ENCODE measurements at places on chromosomes 1 and 21.
A peak's percentile ranks its signal among the peaks of the same experiment; 100 is the strongest.

DNA sequence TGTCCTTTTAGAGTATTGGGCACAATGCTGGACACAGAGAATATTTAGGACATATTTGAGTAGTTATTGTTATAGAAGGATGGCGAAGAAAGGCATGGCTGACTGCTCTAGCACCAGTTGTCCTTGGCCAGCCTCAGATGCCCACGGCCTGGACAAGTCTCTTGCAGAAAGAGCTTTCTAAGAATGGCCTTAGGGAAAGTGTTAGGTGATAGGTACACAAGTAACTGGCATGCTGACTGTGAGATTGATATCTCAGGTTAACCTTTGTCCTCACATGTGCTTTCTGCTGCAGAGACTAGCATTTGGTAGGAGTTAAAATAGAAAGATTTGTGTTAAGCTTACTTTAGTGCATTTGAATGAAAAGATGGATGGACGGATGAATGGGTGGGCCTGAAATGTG, 10.1 kb downstream of the SFT2D2 start:
- DNase-seq = no peak

DNA sequence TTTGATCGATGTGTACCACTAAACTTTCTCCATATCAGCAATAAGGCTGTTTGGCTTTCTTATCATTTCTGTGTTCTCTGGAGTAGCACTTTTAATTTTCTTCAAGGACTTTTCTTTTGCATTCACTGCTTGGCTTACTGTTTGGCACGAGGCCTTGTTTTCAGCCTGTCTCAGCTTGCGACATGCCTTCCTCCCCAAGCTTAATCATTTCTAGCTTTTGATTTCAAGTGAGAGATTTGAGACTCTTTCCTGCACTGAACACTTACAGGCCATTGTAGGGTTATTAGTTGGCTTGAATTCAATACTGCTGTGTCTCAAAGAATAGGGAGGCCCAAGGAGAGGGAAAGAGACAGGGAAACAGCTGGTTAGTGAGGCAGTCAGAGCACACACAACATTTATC, 120.6 kb upstream of the KCND3 start:
- DNase-seq = no peak

- DNase-seq = no peak
These were observed 584.2 kb downstream of the NEGR1 start for GRCh38 chr1:71698186-71698585.

GRCh38 chr1:184225283-184226099, 161.3 kb upstream of the C1orf21 start:
- no peak for DNase-seq

- DNase-seq = no peak
These were observed 309.5 kb downstream of the PCP4 start for GRCh38 chr21:40176724-40177123.

DNA sequence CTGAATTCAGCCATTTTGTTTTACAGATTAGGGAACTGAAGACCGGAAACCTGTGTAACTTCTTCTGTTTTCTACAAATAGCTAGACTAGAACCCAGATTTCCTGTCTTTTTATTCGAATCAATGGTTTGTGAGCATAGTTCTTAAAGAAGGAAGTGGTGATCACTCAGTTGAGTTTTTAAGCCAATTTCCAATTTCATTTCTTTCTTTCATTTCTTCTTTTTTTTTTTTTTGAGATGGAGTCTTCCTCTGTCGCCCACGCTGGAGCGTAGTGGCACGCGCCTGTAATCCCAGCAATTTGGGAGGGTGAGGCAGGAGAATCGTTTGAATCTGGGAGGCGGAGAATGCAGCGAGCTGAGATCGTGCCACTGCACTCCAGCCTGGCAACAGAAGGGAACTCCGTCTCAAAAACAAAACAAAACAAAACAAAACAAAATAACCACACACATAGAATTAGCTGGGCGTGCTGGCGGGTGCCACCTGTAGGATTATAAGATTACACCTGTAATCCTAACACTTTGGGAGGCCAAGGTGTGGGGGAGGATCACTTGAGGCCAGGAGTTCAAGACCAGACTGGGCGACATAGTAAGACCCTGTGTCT, 3.0 kb upstream of the MDM4 start:
- no peak for DNase-seq

- no peak for DNase-seq
These were observed 24.8 kb upstream of the ALDH4A1 start for GRCh38 chr1:18927082-18927653.

GRCh38 chr1:77536813-77537212, 145.6 kb downstream of the ZZZ3 start:
- DNase-seq = peak; percentile 76

DNA sequence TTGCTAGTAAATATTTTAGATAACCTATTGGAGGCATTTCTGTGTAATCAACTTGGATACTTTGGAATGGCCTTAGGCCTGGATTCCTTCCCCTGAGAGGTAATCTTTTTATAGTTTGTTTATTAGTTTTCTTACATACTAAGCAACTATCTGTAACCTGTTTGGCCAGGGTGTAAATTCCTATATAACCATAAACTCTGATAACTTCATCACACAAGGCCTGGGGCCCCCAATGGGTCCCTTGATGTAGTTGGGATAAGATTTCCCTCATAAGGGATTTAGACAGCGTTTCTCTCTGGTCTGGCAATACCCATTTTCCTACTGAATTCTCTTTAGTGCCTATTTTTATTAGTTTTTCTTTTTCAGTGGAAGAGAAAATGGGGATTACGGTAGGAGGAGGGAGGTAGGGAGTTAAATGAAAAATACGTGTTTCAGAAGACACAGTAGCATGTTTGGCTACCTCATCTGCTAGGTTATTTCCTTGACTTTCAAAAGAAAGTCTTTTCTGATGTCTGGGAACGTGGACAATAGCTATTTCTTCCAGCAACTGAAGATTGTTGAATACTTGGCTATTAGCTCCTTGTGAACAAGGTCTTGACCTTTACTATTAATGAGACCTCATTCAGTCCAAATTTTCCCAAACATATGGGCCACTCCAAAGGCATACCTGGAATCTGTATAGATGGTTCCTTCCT, 7.4 kb upstream of the AADACL3 start:
- DNase-seq = no peak

DNA sequence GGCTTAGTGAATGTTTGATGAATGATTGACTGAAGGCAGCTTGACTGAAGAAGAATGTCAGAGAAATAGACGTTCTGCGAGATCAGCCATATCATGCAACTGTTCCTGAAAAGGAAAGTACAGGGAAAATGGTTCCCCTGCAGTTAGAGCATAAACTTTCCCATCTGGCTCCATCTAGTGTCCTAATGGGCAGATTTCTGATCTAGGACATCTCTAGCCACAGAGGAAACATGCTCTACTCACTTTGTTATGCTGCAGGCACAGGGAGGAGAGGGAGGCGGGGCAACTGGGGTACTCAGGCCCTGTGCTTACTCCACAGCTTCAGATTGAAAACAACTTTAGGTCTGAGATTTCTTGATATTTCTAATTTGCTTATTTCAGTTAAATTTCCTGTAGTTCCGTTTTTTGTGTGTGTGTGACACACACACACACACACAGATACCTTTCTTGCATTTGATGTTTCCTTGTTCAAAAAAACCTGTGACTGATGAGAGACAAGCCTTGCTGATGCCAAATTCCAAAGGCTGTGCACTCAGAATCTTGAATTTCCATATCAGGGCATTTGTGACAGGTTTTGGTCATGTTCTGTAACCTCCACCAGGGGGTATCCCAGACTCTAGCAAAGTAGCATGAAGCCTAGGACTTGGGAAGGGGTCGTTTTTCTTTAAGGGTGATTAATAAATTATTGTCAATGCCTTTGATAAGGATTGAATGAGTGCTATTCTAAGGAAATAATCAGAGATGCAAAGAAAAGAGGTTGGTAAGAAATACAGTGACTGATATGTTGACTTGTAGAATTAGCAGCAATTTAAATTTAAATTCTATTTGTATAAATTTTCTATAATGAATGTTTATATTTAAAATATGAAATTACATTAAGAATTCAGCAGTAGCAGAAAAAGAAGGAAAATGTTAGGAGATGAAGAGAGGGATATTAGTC, 139.7 kb upstream of the BEND5 start:
- DNase-seq = peak; percentile 31

DNA sequence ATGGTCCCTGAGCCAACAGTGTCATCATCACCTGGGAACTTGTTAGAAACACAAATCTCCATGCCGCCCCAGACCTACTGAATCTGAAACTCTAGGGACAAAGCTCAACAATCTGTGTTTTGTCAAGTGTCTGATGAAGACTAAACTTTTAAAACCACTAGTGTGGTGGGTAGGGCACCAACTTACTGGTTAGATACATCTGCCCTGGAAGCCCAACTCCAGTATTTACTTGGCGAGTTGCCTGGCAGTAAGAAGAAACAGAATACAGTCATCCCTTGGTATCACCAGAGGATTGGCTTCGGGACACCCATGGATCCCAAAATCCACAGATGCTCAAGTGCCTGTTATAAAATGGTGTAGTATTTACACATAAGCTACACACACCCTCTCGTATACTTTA, 367.9 kb upstream of the DUSP10 start:
- DNase-seq = no peak

DNA sequence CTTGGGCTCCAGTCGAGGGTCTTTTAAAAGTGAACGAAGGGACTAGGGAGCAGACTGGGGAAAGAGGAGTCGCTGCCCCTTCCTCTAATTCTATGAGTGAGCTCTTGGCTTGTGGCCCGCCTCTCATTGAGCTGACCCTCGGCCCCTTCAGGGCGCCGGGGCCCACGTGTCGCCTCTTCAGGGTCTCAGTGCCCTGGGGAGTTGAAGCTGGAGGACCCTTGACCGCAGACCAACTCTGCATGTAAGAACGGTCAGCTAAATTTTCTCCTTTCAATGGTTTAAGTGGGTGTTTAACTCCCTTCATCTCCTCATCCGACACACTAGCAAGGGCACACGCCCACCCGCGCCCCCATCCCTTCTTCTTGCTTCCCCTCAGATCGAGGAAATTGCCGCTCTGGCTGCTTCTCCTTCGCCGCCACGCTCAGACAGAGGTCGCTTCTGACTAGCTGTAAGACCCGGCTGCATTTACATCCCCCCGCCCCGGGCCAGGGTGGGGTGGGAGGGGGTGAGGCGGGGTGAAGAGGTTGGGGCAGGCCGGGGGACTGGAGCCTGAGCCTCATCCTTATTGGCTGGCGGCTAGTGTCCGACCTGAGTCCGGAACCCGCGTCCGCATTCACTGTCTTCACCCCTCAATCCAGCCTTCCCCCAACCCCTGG, 10.9 kb downstream of the NR5A2 start:
- no peak for DNase-seq

DNA sequence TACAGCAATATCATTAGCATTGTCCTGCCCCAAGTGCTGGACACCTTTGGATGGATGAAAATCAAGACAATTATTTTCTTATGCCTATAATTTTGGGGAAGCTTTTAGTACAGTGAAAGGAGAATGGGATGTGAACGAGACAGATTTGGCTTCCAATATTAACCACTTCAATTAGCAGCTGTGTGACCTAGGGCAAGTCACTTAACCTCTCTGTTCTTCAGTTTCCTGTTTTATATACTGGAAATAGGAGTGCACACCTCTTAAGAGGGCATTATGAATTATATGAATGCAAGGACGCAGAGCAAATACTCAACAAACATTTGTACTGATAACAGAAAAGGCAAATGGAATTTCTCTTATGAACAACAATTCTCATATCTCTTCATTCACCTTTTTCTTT, 18.5 kb downstream of the CYP2J2 start:
- DNase-seq = no peak

DNA sequence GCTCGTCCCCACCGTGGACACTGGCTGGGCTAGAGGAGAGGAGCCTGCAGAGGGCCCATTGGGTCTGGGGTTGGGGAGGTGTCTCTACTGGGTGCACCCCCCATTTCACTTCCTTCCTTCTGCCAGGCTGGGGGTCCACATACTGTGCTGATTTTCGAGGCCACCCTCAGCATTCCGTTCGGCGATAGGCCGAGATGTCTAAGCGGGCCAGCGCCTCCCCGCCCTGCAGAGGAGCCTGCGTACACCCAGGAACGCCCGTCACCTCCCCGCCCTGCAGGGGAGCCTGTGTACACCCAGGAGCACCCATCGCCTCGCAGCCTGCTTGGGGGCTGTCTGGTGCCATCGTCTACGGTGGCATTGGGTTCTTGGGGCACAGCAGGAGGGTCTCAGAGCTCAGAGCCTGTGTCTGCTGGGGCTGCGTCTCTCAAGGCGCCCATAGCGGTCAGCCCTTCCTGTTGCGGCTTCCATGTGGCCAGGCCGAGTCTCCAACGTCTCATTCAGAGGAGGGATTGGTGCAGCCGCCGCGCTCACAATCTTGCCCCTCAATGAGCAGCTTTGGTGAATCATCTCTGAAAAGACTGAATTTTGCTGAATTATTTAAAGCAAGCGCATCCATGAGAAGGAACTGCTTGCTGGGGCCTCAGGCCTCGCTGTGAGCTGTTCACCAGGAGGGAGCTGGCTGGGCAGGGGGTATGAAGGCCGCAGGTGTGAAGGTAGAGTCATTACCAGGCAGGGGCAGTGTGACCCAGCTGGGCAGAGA, 30.7 kb upstream of the AGPAT3 start:
- no peak for DNase-seq

- DNase-seq = no peak
These were observed 4.2 kb upstream of the GNL2 start for GRCh38 chr1:37599940-37600339.

DNA sequence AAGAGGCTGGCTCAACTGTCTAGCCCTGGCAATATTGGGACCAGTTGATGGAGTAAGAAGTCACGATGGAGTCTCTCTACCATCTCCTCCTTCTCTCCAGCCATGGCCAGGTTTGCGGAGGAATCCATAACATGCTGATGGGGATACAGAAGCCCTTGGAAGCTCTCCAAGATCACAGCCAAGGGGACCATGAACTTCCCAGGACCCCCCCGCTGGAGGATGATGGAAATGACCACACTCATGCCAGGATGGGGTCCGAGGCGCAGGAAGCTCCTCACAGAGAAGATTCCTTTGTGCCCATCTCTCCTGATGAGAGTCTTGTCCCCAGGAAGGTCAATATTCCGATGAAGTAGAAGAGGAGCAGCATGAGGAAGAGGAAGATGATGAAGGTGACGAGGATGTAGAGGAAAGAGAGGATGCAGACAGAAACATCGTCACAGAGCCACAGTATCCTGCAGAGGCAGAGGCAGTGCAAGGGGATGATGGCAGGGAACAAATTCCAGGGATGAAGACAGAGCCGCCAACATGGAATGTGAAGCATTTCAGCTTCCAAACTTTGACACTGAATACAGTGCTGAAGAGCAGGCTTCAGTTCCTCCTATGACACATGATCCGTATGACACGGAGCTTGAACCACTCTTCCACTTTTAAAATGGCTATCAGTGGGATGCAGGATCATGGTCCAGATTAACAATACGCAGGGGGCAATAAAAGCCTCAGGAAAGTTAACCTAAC, 57.9 kb upstream of the EDN2 start:
- no peak for DNase-seq

GRCh38 chr21:29419422-29419821, 120.7 kb downstream of the BACH1 start:
- DNase-seq = no peak

DNA sequence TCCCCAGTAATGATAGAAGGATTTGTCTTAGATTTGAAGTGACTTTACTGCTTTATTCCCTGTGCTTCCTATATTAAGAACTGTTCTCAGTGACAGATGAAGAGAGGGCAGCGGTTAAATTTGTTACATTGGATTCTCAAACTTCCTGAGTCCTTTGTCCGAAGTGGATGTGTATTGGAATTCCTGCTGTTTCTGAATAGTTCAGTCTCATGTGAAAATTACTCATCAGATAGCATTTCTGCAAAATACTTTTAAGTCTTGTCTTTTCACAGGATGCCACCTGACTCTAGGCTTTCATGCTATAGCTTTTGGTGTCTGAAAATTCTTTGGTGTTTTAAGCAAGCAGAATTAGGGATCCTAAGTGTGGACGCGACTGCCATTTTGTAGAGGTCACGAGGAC, 83.6 kb downstream of the PRDM2 start:
- no peak for DNase-seq

Measured in SW480 (cell line).